ENCODE measurements at places on chromosomes 7 and 10.

- no peak for DNase-seq
Observed at GRCh38 chr10:93963434-93963833, 30.3 kb upstream of the PLCE1 start.

DNA sequence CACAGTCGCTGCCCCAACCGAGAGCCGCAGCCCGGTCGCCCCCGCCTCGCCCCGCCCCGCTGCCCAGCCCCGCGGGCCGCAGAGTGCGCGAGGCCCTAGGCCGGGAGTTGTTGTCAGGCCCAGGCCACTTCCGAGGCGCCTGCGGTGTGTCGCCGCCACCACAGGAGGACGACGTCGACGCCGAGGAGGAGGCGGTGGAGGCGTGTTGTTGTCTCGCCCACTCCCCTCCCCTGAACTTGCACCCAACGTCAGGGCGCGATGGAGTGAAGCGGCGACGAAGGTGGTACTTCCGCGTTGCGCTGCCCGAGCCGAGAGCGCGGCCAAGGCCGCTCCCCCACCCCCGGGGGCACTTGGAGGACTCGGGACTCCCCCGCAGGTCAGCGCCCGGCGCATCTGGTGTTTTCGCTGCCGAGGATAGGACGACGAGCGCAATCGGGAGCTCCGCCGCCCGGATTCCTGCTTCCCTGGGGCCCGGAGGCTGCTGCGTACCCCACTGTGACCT, at the start of gene CDK13:
Gene CDK13, plus strand, starts transcription at position 286 of the 502 bp plus-strand sequence. CDS start 386 bp downstream, outside the sequence.
- peak; percentile 50 for DNase-seq

DNA sequence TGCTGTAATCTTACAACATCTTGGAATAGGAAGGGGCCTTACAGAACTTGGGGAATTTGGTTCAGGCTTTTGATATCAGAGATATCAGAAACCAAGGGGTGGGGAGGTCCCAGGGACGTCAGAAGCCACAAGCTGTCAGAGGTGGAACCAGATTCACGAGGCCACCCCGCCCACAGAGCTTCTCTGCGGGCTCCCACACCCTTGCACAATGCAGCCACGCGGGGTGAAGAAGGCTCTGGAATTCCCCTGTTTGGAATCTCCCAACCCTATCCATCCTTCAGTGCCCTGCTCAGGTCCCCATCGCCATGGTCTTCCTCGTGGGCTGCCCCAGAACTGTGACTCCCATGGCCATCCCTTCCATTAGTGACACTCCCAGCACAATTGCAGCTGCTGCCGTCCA, 247.1 kb upstream of the SHH start:
- DNase-seq: no peak

- no peak for DNase-seq
Observed at GRCh38 chr10:103548006-103548405, 54.5 kb downstream of the NEURL1 start.

DNA sequence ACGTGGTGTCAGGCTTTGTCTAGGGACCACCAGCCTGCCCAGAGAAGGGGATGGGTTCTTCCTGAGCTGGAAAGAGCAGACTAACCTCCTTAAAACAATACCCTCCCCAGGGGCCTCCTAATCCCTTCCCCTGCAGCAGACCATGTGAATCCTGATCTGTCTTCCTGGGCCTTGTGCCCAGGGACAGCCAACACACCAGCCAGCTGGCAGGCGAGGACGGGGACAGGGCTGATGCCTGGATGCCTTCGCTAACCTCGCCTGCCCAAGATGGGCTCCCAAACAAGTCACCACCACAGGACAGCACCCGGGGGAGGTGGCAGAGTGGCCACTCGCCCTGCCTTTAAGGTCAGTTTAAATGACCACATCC, 17.6 kb downstream of the PODXL start:
- no peak for DNase-seq

DNA sequence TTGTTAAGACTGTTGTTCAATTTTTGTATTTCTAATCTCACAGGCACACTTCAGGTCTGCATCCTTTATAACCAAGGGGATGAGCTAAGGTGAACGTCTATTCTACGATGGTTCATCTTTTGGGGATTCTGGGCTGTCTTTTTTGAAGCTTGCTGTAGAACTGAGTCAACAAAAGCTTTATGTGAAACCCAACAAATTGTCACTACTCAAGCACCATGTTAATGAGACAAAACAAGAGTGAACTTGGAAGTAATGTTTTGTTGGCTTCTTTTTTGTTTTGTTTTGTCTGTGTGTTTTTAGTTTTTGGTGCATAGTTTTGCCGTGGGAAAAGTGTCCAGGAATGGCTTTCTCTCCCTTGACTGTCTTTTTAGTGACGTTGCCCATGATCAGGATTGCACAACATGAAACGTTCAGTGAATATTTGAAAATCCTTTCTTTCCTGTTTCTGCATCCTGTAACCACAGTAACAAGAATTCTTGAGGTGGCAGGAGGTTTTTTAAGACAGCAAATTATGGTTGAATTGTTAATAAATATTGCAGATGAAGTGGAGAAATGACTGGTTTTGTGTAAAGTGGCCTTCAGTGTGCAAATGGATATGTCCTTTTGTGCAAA, 65.6 kb downstream of the WIPF3 start:
- DNase-seq: no peak

GRCh38 chr7:31476073-31476745, 37.7 kb upstream of the ITPRID1 start:
- no peak for DNase-seq

DNA sequence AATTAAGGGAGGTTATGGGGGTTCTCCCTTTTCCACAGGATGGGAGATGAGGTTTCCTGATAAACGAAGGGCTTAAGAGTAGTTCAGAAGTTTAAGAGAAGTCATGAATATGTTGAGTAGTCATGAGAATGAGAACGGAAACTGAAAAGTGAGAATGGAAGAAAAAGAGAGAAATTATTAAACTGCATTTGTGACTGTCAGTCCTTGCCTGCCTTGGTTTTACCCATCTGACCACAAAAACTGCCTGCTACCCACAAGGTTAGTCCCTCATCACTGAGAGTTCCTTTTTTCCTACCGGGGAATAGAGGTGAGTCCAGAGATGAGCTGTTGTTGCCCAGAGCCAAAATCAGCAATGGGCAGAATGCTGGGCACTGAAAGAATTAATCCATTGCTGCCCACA, 174.1 kb upstream of the BET1 start:
- no peak for DNase-seq

- DNase-seq: no peak
Observed at GRCh38 chr7:99707096-99707495, 27.3 kb upstream of the CYP3A5 start.

GRCh38 chr7:84490661-84491060, 296.1 kb upstream of the SEMA3A start:
- DNase-seq: peak; percentile 5

GRCh38 chr7:141624763-141625162, 73.6 kb downstream of the AGK start:
- no peak for DNase-seq

DNA sequence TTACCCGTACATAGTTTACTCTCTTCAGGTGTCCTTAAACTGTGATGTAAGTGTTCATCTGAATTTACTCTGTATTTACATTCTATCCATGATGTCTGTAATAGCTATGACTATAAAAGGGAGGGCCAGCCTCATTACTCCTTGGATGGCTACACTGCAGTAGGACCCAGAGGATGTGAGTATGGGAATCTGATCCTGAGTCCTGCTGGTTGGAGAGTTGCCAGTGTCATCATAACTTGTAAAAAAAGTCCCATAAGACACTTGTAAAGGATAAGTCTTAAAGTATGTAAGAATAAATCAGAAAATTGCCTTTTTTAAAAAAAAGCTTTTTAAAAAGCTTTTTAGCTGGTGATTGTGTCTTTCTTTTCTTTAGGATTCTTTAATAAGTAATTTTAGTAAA, 95.4 kb downstream of the PPP1R9A start:
- DNase-seq: no peak

DNA sequence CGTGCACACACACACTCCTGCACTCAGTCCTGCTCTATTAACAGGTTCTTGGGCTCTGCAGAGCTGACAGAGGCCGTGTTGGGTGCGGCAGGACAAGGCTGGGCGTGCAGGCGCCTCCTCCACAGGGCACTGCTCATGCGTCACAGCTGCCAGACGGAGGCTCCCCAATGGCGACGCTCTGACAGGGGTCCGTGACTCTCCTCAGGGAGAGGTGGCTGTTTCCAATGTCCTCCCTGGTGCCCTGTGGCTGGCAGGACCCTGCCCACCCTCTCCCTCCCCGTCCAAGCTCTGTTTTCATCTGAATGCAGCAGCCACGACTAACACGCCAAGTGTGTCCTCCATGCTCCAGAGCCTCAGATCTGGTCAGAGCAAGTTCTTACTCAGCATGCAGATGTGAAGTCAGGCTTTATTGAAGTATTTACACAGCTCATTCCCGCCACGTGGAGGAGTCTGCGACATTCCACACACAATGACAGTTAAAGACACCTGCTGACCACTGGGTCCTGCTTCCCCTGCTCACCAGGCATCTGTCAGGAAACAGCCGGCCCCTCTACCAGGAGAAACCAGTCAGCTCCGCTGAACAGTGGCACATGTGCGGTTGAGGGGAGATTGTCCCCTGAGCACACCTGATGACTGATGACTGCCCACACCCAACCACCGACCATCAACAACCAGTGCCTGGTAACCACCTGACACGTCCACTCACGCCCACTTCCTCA, 116.7 kb downstream of the VIPR2 start:
- no peak for DNase-seq

DNA sequence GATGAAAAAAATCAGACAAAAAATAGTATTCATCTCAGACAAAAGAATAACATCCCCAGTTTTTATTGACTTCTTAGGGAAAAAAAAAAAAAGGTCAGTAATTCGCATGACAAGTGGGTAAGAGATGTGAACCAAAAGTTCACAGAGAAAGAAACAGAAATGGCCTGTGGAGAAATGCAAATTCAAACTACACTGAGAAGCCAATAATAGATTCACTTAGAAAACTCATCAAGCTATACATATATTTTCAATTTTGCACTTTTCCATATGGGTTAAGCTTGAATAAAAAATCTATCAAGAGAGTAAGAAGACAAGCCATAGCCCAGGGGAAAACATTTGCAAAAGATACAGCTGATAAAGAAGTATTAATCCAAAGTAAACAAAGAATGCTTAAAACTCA, 28.0 kb downstream of the HERC4 start:
- DNase-seq: no peak

- DNase-seq: no peak
Observed at GRCh38 chr10:43921881-43922280, 273.2 kb upstream of the ZNF32 start.

DNA sequence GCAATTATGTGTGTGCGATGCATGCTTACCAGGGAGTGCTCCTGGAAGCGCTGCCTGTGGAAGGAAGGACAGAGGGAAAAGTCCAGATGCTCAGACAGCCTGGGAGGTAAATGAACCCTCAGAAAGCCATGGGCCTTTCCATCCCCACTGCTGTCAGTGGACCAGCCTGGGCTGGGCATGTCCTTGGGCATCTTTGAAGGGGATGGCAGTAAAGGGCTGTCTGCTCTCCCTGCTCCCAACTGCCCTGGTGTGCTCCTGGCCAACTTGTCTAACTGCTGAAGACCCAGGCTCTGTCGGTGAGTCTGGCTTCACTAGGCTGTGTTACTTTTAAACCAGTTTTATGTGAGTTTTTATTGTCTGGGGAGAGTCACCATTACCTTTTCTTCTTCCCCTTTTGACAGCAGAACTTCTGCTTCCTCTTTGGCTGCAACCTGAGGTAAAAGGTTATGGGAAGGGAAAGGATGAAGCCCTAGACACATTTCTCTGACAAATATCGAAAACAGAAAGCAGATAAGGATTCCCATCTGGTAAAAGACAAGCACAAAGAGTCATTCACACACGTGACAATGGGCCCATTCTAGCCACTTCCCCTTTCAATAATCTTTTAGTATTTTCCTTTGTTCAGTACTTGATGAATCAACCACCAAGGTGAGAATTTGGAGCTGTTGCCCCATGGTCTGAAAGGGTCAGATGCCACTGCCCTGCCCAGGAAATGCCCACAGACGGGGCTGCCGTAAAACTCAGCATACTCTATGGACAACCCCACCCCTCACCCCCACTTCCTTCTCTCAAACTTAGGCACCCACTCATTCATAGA, 27.6 kb upstream of the PIK3AP1 start:
- no peak for DNase-seq

DNA sequence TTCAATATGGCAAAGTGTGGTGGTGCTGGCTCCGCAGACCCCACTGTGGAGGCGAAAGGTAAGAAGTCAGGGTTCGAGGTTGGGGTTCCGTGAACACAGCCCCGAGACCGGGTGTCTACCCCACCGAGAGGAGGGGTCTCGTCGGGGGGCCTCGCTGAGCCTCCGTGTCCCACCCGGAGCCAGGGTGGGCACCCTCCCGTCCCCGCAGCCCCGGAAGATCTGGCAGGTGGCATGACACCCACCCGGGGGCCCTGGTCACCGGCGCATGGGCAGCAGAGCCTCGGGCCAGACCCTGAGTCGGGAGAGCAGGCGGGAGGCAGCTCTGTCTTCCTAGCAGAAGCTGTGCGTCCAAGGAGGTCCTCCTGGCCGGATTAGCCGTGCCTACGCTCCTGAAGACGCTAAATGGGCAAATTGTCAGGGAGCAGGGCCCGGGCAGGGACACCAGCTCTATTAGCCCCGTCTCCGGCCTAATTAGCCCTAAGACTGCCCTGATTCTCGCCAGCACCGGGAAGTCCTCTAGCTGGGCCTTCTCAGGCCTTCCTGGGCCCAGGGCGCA, 56.4 kb downstream of the UNCX start:
- no peak for DNase-seq

DNA sequence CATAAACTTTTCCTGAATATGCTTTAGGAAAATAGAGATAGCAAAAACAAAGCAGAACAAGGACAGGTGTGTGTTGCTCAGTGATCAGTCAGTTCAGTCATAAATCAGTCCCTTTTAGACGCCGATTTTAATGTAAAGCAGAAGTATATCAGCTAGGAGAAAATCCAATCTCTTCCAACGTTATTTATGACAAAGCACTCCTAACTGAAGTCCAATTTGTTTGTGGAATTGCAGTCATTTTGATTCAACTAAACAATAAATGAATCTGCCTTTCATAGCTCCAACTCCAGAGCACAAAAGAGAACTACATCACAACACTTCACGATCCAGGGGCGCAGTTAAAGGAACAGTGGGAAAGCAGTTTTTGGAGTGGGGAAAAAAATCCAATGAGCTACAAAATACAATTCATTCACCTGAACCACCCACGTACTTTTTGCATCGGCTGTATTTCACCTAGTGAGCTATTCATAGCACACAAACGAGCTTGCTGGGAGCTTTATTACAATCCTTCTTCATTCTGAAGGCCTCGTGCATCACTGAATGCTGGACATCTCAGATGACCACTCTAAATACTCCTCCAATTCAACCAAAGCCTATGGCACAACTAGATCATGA, 151.3 kb downstream of the LRRN3 start:
- no peak for DNase-seq

- no peak for DNase-seq
Observed at GRCh38 chr7:50837965-50838364, 55.3 kb upstream of the GRB10 start.

- no peak for DNase-seq
Observed at GRCh38 chr10:60212195-60212594, 177.5 kb downstream of the ANK3 start.

- DNase-seq: no peak
Observed at GRCh38 chr10:97882142-97883091, 32.8 kb downstream of the GOLGA7B start.

- DNase-seq: peak; percentile 51
Observed at GRCh38 chr7:19772841-19773760, at the start of gene TMEM196. TSS of gene TMEM196 (minus strand) at chr7:19773617. CDS start at chr7:19772696, 921 bp downstream.

GRCh38 chr10:119723624-119724023, 2.2 kb upstream of the INPP5F start:
- no peak for DNase-seq

GRCh38 chr7:128010391-128011127, 20.7 kb downstream of the LRRC4 start:
- DNase-seq: no peak

- no peak for DNase-seq
Observed at GRCh38 chr7:142886866-142887265, 1.3 kb upstream of the TRPV6 start.

All from NCI-H748 treated with DMSO at 0.1 percent for 48 hours (cell line).